ENCODE measurements at places on chromosomes 11 and 22.

- DNase-seq = no peak
Measured at GRCh38 chr11:88040148-88040496, 135.1 kb downstream of the RAB38 start.

- DNase-seq = no peak
Measured at GRCh38 chr11:69495441-69496201, 14.2 kb downstream of the LINC01488 start.

- DNase-seq = no peak
Measured at GRCh38 chr22:38867124-38867455, 4.9 kb downstream of the CBX6 start.

GRCh38 chr22:35172442-35172841 is 84.9 kb upstream of the HMGXB4 start:
- DNase-seq = no peak

- peak; percentile 24 for DNase-seq
Measured at GRCh38 chr22:29704528-29705285, 15.1 kb upstream of the CABP7 start.

- DNase-seq = peak; percentile 50
Measured at GRCh38 chr11:3984896-3985295, 109.7 kb upstream of the RRM1 start.

DNA sequence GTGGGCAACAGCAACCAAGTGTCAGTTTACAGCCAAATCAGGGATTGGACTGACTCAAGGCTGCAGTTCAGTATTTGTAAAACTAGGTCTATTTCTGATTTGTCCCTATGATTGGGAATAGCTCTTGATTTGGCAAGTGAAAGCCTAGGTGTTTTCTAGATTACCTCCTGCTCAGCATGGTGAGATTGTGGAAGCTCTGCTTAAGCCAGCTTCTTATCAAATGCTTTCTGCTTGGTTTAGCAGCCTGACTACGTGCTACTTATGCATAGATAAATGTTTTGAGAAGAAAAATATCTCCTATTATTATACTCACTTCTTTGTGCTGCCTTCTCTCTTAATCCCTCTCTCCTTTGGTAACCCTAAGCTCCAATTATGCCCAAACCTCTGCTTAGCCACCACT is 86.3 kb upstream of the AMOTL1 start:
- DNase-seq = no peak

DNA sequence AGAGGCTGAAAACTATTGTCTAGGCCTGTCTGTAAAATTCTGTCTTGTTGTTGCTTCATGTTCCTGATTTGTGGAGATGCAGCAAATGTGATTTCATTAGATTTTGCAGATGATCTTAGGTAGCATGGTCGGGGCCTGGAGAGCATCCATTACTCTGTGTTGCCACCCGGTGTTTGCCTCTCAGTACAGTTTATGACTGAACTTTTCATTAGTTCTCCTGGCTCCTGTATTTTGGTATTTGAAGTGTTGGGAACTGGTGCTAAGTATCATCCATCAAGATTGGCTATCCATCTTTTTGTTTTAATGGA is 7.7 kb downstream of the YWHAH start:
- no peak for DNase-seq

GRCh38 chr11:862081-862661 is 19.5 kb downstream of the TSPAN4 start:
- DNase-seq = no peak

DNA sequence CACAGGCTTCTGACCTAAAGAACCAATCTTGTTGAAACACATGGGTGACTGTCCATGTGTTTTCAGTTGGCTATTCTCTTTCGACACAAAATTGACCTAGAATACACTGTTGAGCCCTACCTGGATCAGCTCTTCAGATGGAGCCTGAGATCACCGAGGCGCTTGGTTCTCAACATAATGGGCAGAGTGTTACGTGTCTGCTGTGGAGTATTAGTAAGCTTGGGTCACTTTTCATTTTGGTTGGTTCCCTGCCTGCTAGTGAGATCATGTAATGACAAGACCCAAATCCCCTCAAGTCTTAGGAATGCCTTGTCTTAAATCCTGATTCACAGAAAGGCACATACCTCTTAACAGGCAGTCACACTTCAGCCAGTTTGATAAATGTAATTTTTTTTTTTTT is 8.7 kb downstream of the MED19 start:
- DNase-seq = no peak

GRCh38 chr11:21446939-21447590 is 745.8 kb upstream of the ANO5 start:
- no peak for DNase-seq

GRCh38 chr11:61068581-61068980 is 33.7 kb upstream of the CD5 start:
- DNase-seq = no peak

DNA sequence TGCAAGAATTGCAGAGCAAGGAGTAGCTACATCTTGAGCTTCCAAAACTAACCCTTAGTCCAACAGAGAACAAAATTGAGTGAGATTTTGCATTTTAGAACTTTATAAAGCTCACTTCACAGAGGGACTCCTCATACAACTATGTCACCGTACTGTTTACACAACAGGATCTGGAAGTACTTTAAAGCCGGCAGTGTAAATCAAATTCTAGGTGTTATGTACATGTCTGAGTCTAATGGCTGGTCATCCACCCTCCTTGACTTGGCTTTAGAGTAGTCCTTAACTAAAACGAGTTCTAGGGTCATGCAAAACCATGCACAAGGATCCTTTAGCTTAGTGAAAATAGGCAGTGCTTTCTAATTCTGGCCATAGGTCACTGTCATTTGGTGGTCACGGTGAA is 23.5 kb downstream of the IRAG1 start:
- no peak for DNase-seq

DNA sequence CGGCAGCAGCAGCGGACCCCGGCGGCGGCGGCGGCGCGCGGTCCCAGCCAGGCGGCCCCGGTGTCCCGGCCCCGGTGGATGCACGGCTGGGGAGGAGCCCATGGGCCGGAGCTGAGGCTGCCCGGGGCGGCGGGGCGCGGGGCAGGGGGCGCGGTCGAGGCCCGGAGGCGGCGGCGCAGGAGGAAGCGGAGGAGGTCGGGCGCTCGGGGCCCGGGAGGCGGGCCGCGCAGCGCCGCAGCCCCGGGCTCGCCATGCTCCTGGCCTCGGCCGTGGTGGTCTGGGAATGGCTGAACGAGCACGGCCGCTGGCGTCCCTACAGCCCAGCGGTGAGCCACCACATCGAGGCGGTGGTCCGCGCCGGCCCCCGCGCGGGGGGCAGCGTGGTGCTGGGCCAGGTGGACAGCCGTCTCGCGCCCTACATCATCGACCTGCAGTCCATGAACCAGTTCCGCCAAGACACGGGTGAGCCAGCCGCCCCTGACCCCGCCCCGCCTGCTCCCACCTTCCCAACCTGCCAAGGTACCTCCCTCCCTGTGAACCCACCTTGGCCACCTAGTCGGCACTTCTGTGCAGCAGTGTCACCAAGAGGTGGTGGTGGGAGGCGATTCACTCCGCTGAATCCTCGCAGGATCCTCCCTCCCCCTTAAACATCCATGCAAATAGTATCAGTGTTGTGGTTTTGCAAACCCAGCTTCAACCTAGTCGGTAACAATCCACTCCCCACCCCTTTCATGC is 580 bp downstream of the DTX4 start:
- DNase-seq = peak; percentile 66

DNA sequence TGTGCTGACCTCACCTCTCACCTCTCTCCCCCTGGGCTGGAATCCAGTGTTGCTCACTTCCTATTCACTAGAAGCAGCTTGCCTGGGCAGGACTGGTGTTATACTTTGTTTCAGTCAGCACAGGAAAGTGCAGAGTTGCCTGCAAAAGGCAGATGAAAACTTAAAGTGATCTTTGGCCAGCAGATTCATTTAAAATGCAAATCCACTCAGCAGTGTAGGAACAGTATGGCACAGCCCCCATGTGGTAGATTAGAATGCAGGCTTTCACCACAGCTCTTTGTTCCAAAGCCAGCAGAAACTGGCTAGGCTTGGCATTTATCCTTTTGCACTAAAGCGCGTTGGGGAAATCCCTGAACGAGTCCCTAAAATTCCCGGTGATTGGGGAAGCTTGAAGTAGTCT is 301.2 kb downstream of the OR4C45 start:
- DNase-seq = no peak

DNA sequence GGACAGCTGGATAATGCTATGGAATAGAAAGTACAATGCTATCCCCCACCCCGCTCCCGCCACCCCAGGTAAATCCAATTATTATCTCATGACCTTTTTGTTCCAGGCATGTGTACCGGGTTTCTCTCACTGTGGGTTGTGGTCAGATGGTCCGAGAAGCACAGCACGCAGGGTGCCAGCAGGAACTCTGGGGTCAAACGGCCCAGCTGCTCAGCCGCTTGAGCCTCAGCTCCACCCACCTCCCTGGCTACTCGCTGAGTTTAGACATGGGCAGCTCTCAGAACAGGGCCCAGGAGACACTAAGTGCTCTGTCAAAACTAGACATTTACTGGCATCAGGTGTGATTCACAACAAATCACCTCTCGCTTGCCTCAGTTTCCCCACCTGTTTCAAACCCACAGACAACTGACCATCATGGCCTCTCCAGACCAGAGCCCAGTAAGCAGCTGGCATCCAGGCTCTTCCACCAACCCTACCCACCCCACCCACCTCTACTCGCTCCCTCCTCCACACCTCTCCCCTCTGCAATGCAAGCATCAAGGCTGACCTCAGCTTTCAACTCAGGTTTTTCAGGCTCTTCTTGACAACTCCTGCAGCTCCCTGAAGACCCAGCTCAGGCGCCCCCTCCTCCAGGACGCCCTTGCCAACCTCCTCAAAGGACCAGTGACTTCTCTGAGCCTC is 13.0 kb upstream of the MFNG start:
- no peak for DNase-seq

DNA sequence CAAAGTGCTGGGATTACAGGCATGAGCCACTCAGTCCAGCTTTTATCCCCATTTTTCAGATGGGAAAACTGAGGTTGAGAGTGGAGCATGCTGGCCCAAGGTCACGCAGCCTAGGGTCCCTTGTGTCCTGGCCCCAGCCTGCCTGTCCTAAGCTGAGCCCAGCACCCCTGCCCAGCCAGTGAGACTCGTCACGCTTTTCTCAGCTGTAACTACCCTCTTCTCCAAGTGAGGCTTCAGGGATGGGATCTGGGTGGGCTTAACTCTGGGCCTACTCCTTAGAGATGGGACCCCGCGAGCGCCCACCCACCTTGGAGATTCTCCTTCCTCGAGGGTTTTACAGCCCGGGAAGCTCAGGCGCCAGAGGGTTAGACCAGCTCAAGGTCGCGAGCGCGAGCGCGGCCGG is 390 bp upstream of the TMEM151A start:
- DNase-seq = no peak

- DNase-seq = no peak
Measured at GRCh38 chr11:132658696-132659095, 873.6 kb downstream of the OPCML start.

Measured in OCI-LY7 (cell line).